Body of pancreas (tissue), 4 donors: ENCODE measurements at places on chromosomes 6 and 20.

DNA sequence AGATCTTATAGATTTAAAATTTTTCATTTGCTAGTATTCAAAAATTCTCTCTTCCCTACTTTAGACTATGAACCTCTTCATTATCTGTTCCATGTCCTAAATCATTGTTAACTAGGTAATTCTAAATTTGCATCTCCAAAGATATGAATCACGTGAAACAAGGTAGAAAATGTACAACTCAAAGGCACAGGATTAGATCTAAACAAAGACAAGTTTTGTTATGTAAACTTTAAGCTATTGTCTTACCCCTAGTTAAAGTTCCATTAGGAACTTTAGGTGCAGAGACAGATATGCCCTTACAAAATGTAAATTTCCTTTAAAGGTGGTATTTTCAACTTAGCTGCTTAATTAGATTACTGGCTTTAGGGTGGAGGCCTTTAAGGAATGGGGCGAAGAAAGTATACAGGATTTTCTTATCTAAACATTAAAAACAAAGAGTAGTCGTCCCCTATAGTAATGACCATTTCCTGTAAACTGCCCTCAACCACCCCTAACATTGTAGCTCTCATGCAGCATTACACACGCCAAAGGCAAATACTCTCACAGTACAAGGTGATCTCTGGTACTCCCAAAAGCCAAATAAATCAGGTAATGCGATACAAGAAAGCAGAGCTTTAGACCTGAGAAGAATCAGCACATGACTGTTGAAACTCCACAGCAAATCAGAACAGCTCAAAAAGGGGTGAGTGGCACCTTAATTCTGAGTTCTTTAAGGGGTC lies 57.4 kb upstream of the MRAP2 start:
- no peak for DNase-seq

DNA sequence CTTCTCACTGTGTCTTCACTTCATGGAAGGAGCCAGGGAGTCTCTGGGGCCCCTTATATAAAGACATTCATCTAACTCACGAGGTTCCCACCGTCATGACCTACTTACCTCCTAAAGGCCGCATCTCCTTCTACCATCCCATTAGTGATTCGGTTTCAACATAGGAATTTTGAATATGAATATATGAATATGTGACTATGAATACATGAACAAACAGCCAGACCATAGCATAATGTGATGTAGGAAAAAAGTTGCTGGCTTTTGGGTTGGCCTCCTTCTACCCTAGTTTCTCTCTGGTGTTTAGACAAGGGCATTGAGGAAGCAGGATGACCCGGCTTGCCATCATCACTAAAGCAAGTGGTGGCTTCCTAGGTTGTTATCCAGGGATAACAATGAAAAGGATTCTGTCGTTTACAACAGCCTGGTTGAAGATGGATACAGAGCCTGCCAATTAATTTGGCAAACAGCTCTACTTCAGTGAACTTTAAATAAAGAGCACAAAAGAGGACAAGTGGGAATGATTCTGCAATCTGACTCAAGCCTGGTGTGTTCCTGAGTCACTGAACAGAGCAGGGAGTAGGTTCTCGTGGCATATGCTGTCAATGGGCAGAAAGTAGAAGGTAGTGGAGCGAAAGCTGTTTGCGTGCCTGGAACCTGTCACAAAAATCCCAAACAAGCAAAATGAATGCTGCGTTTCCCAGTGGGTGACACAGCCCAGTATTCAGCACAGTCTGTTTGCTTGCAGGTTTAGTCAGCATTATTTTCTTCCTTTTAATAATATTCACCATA lies 44.0 kb upstream of the DOK5 start:
- no peak for DNase-seq

DNA sequence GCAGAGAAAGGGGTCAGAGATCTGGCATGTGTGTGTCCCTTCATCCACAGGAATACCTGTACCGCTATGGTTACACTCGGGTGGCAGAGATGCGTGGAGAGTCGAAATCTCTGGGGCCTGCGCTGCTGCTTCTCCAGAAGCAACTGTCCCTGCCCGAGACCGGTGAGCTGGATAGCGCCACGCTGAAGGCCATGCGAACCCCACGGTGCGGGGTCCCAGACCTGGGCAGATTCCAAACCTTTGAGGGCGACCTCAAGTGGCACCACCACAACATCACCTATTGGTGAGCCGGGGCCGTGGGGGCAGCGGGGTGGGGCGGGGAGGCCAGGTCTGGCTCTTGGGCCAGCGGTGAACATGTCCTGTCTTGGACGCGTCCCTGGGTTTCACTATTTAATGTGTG lies 1.1 kb downstream of the MMP9 start:
- no peak for DNase-seq

DNA sequence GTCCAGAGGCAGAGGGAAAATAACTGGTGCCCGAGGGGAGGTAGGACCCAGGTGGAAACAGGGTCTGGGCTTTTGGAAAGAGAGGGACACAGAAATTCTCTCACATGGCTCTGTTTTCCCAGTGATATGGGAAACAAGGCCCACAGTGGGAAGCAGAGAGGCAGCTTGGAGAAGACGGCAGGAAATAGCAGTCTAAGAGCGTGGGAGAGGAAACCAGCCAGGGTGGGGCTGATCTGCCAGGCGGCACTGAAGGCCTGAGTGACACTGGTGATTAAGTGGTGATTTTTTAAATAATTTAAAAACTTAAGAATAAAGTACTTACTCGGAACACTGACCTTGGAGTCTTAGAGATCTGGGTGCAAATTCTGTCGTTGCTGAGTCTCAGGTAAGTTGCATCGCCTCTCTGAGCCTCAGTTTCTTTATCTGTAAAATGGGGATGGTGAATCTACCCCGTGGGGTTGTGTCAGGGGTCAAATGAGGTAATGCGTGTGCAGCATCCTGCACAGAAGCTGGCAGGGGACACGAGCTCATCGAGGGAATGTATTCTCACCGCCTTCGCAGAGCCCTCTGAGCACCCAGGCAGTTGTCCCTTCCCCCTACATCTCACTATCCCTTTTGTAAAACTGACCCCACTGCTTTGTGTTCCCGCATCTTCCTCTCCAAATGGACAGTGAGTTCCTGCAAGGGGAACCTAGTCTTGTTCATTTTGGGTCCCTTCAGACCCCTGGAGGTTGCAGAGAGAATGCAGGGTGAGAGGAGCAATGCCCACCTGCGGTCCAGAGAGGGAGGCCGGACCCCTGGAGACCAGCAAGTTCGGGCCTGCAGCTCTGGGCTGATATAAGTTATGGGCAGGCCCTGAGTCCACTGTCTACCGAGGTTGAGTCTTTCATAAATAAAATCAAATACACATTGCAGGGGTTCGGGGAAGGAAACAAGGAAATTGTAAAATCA lies 228.6 kb upstream of the PMEPA1 start:
- no peak for DNase-seq

GRCh38 chr20:8578161-8578865 lies 446.2 kb downstream of the PLCB1 start:
- no peak for DNase-seq

DNA sequence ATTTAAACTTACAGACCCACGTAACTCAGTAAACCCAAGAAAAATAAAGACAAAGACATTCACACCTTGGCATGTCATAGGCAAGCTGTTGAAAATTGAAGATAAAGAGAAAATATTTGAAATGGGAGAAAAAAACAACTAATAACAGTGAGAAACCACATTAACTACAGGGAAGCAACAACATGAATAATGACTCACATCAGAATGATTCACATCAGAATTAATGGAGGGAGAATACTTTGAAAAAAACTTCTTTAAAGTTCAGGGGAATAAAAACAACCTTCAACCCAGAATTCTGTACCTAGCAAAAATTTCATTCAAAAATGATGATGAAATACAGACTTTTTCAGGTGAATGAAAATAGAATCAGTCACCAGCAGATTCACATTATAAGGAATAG lies 32.9 kb upstream of the SLC22A3 start:
- DNase-seq = no peak

- DNase-seq = no peak
Measured at GRCh38 chr20:47187450-47188195, 168.9 kb downstream of the ZMYND8 start.

DNA sequence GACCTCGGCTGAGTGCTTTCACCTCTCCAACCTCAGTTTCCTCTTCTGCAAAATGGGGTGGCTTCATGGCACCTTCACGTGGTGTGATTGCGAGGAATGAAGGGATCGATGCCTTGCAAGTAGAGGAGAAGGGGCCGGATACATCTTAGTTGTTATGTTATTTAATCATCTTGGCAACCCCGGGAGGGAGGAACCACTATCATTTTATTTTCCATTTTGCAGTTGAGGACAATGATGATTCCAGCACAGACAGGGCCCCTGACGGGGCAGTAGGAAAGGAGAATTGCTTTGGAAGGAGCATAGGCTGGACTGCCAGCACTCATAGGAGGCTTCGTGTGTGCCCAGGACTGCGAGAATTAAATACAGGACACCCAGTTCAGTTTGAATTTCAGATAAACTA lies 2.5 kb upstream of the PMEPA1 start:
- DNase-seq = no peak

- peak; percentile 54 for DNase-seq
Measured at GRCh38 chr6:143941852-143942627, 66.0 kb downstream of the PLAGL1 start.

DNA sequence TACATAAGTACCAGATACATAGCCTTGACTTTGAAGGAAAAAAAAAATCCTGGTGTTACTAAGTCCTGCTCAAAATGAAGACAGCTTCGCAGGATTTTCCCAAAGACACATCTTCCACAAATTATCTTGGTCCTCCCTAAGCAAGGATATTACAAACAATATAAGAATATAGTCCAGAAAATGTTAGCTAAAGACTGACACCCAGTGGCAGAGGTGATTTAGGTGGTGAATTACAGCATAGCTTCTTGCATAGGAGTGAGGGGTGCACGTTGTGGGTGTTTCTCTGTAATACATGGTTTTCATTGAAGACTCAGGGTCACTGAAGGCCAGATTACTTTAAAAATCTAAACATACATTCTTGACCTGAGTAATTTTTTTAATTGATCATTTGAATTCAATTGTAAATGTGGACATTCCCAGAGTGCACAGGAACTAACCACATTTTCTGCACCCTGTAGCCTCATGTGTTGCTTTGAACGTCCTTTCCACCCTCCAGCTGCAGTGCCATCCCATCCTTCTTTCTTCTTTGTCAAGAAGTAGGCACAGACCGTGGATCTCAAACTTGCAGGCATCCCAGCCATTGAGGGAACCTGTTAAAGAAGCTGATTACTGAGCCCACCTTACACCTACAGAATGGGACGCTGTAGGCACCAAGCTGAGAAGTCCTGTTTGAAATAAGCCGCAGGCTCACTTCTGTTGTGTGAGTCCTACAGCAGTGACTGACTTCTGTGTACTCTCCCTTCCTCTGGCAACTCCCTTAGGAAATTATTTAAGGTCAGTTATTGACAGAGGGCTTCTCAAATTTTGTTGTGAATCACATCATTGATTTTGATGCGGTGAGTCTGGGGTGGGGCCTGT lies 102.6 kb downstream of the PERP start:
- DNase-seq = no peak

GRCh38 chr6:166461821-166462460 lies 79.2 kb upstream of the MPC1 start:
- no peak for DNase-seq

- no peak for DNase-seq
Measured at GRCh38 chr20:22805996-22806395, 221.6 kb upstream of the FOXA2 start.

- DNase-seq = no peak
Measured at GRCh38 chr6:8027965-8028651, 36.1 kb downstream of the BLOC1S5 start.

- DNase-seq = no peak
Measured at GRCh38 chr6:503610-504362, 112.2 kb downstream of the IRF4 start.

DNA sequence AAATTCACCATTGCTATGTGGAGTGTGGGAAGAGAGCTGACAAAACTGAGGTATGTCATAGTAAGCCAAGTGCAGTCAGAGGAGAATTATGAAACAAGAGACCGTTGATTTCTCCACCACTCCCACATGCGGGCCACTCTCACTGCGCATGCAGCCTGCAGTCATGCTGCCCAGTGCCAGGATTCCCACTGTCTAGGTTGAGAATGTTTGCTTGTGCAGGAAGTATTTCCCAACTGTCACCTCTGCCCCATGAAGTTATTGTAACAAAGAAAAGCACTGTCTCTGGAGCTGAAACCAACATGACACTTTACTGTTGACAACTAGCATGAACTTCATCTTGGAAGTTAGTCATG lies 18.7 kb upstream of the SFT2D1 start:
- peak; percentile 37 for DNase-seq

DNA sequence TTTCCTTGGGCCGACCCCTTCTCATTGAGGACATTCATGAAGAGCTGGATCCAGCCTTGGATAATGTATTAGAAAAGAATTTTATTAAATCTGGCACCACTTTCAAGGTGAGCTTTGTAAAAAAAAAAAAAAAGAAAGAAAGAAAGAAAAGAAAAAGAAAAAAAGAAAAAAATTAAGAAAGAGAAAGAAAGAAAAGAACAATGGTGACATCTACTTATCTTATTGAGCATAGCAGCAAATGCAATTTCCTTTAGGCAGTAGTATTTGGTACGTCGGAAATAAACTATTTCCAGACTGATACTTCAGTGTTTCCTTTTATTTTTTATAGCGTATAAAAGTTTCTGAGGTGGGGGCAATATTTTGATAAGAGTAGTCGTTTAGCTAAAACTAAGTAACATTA lies 119.0 kb upstream of the GLP1R start:
- DNase-seq = no peak

GRCh38 chr6:126904176-126904575 lies 214.3 kb upstream of the RSPO3 start:
- no peak for DNase-seq

DNA sequence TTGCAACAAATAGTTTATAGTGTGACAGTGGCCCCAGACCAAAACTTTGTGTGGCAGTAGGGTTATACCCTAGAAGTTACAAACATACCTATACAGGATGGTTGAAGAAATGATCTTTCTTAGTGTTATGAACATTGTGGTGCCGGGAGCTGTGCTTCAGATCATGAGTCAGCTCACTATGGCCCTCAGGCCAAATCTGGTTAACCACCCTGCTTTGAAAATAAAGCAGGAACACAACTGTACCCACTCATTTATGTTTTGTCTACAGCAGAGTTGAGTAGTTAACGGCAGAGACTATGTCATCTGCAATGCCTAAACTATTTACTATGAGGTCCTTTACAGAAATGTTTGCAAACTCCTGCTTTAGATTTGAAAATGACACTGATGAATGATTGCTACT lies 24.3 kb downstream of the AKAP7 start:
- no peak for DNase-seq

DNA sequence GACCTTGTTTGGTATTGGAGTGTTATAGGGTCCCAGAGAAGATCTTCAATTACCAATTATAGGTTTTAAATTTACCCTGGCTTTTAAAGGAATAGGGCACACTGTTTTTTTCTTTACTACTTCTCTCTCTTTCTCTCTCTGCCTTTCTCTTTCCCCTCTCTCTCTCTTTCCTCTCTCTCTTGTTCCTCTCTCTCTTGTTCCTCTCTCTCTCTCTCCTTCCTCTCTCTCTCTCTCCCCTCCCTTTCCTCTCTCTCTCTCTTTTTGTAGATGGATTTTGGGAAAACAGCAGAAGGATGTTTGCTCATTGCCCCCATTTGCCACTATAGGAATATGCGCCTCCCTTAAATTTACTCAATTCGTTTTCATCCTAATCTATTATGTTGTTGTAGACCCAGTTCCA lies 45.2 kb downstream of the TBX18 start:
- no peak for DNase-seq
